ENCODE measurements at places on chromosomes 11 and 22.
A peak's percentile ranks its signal among the peaks of the same experiment; 100 is the strongest.

DNA sequence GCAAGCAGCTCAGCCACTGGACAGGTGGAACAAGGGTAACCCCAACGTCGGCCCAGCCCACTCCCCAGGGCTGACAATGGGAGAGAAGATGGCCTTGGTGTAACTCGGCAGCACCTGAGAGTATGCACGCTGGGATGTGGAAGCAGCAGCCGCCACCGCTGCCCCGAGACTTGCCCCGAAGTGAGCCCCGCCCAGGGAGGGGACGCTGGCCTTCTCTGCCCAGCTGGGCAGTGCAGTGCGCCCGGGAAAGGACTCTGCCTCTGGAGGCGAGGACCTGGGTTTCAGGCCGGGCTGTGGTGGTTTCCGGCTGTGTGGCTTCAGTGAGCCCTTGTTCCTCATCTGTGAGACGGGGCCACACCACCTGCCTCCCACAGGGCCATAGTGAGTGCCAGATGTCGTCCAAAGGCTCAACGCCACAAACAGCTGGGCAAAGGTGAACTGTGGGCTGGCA, 8.6 kb upstream of the POLDIP3 start:
- DNase-seq = no peak

GRCh38 chr11:104531894-104532293, 366.4 kb downstream of the CASP12 start:
- DNase-seq = no peak

GRCh38 chr11:65014726-65015227, 817 bp downstream of the ARL2 start:
- DNase-seq = no peak

DNA sequence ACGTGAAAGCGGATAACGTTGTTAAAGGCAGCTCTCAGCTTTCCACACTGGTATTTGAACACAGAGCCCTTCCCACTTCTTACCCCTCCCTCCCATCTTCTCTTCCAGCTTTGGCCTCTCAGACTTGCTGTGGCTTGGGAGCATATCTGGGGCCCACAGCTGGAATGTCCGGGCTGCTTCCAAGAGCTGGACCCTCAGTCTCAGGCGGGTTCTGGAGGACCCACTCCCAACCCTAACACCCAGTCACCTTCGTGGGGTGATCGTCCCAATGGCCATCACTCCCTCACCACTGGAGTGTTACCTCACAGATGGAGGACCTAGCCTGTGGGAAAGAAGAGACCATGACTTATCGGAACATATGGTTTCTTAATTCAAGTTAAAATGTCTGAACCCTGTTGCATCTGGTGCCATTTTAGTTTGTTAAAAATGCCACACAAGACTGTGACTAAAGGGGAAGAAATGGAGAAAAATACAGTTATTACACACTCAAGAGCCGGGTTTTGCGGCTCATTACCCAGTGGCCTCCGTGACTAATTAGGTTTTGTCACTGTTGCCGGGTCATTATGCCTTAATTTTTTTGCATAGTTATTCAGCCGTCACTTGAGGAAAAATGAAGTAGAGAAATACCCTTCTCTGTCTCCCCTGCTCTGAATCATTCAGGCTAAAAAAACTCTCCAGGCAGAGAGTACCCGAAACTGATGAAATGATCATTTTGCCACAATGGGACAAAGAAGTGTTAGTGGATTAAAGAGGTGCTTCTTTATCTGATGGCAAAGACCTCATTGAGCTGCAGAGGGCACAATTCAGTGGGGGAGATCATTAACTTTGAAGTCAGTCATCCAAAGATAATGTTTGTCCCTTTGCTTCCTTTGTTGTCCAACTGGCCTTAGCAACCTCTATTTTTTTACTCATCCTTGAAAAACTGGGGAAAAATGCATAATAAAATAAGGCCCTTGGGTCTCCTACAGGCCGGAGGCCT, 87.2 kb upstream of the HTATIP2 start:
- no peak for DNase-seq

DNA sequence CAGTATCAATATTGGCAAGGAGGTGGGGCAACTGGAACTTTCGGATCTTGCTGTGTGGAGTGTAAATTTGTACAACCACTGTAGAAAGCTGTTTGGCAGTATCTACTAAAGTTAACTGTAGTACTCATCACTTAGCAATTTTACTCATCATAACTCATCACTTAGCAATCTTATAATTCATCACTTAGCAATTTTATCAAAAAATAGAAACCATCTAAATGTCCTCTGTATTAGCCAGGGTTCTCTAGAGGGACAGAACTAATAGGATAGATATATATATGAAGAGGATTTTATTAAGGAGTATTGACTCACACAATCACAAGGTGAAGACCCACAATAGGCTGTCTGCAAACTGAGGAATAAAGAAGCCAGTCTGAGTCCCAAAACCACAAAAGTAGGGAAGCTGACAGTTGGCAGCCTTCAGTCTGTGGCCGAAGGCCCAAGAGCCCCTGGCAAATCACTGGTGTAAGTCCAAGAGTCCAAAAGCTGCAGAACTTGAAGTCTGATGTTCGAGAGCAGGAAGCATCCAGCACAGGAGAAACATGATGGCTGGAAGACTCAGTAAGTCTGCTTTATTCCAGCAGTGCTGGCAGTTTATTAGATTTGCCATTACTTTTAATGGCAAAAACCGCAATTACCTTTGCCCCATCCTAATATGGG, 92.9 kb upstream of the USP47 start:
- no peak for DNase-seq

DNA sequence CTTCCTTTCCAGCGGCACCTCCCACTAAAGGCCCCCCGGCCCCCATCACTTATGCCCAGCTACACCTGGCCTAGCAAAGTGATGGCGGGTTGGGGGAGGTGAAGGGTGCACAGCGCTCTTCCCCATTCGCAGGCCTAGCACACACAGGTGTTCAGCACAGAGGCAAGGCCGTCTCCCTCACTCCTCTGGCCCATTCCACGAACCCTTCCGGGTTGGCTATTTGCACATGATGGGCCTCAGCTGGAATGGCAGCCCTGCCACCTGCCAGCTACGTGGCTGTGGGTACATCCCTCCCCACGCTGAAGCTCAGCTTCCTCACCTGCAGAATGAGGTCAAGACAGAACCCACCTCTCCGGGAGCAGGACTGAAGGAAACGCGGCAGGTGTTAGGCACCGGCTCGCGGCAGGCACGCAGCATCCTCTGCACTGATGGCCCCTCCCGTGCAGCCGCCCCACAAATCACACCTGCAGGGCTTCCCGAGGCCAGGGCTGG, 4.8 kb downstream of the KIAA0930 start:
- DNase-seq = no peak

GRCh38 chr11:13434247-13435205, 28.5 kb downstream of the BTBD10 start:
- DNase-seq = no peak

- no peak for DNase-seq
Measured at GRCh38 chr22:20639750-20640149, 132.3 kb downstream of the MED15 start.

- no peak for DNase-seq
Measured at GRCh38 chr11:122179961-122180834, 64.2 kb upstream of the BLID start.

DNA sequence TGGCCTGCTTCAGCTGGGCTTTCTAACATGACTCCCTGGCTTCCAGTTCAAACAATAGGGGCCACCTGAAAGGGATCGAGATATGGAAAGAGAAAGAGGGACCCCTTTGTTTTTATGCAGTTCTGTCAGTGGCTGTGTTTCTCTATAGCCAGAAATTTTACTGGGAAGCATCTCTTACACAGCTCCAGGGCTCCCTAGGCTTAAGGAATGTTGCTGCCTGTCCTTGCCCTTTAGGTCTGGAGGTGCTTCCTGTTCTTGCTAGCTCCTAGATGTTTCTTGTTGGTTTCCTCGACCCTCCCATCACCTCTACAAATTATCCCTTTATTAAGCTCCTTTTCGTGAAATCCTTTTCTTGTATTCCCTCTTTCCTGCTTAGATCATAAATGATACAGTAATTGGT, 21.8 kb upstream of the OR56A1 start:
- no peak for DNase-seq

- DNase-seq = no peak
Measured at GRCh38 chr11:18270102-18270501, 4.0 kb downstream of the SAA1 start.

- DNase-seq = no peak
Measured at GRCh38 chr11:44785856-44786607, 59.3 kb downstream of the TSPAN18 start.

- DNase-seq = no peak
Measured at GRCh38 chr11:10894666-10895065, 36.8 kb upstream of the ZBED5 start.

- peak; percentile 67 for DNase-seq
Measured at GRCh38 chr11:6413791-6414201, 5.1 kb downstream of the APBB1 start.

DNA sequence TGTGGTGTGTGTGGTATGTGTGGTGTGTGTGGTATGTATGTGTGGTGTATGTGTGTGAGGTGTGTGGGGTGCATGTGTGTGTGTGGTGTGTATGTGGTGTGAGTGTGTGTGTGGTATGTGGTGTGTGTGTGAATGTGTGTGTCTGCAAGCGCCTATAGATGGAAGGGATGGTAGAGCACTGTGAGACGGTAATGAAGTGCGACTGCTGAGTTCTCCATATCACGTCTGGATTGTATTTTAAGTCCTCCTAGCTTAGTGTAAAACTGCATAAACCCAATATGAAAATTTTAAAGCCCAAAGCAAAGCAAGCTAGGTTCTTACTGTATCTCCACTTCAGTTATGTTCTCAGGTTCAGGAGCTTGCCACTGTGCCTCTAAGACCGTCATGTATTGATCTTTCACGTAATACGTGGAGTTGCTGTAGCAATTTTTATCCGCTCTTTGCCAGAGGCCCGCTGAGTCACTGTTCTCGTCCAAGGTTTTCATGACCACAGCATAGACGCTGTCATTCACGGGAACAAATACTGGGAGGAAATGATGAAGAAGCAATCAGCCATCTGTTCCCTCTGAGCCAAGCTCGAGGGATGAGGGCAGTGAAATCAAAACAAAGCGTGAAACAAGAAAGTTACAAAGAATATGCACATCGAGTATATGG, 5.5 kb downstream of the PLET1 start:
- DNase-seq = no peak

DNA sequence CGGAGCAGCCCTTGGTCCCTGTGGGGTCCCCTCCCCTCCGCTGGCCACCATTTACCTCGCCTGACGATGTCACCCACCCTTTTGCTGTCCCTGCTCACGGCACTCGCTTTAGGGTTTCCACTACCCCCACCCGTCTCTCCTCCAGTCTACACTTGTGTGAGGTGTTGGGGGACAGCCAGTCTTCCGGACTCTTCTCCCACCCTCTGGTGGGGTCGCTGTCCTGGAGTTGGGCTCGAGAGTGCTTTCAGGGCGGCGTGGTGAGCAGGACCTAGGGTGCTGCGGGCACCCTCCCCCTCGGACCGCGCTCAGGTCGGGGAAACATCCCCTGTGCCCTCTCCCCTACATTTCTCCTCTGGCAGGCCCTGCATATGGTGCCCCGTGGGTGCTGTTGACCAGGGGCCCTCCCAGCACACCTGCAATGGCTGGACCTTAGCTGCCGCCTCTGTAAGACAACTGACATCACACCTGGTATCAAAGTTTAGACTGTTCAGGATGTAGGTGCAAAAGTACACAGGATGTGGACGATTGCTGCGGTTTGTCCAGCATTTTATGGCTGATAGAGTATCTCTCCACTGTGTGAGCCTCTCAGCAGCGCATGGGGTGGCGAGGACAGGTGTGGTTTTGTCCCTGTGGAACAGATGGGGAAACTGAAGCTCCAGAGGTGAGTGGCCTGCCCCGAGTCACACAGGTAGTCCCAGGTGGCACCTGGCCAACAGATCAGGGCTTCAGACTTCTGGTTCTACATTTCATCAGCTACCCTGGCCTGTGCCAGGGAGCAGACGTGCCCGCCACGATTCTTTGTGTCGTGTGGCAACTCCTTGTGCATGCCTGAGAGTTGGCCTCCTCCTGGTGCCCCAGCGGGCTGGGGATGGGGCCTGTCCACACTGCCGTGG, 1.2 kb downstream of the GRK2 start:
- DNase-seq = no peak

DNA sequence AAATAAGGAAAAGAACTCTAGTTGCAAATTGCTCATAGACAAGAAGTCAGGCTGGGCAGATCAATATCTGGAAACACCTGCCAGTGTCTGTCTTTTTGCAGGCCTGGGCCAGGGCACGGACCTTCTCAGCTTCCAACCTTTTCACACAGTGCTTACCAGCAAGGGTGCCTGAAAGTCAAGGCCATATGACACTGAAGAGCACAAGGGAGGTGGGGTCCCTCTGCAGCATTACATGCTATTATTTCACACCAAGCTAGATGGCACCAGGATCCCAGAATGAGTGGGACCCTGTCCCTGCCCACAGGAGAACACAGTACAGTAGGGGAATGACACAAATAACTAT, 5.9 kb upstream of the PEX26 start:
- DNase-seq = no peak

GRCh38 chr11:10777806-10778205, 26.8 kb downstream of the CTR9 start:
- no peak for DNase-seq

- no peak for DNase-seq
Measured at GRCh38 chr11:82986446-82986845, 84.9 kb downstream of the DDIAS start.

DNA sequence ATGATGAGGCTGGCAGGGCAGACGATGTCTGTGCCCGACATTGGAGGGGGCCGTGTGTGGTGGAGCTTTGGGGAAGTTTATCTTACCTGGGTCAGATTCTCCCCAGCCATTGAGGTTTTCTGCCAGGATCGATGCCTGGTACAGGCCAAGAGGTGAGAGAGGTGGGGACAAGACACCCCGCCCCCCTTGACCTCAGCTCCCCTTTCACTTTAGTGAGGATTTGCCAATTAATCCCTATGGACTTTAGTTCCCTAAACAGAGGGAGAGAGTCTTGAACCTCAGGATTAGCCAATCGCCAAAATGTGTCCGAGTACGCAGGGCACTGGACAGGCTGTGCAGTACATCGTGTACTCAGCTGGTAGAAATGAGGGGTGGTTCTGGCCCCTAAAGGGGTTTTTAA, 541 bp downstream of the HORMAD2 start:
- no peak for DNase-seq

DNA sequence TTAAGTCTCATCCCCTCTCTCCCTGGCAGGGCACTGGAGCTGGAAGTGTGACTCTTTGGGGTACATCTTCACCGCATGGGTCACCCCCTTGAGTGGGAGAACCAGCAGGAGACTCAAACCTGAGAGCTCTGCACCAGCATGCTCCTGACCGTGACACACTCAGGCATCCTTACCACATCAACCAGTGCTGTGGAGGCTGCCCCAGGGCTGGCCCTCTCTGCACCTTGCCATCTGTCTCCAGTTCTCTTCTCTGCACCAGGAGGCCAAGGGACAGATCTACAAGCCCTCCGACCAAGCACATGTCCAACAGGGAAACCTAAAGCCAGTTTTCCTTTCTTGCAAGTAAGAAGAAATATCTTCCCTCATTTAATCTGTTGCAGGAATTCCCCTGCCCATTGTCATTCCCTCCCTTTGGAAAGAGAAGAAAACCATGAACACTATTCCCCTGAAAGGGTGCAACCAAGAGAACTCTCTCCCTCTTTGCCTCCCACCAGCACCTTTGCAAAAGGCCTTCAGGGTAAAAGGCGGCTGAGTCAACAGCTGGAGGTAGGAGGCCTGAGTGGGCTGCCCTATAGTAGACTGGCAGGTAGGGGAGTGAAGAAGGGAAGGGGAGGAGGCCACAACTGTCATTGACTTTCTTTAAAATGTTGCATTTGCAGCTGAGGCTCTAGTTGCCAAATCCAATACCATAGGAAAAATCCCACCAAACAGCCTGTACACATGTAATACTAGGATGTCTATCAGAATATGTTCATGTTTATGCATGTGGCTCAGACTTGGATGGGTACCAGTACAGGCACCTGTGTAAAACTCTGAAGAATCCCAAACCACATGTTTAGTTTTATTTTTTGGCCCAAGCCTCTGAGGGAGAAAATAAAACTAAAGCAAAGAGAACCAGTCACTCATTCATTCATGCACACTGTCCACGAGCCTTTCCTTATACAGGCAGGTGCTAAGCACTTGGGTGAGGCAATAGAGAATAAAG, 117.0 kb downstream of the WT1 start:
- DNase-seq = no peak

Measured in activated CD8-positive, alpha-beta memory T cell treated with anti-CD3 and anti-CD28 coated beads, Interleukin-2, amount 50 U/mL, for 4 hours (primary cell).